ENCODE measurements at places on chromosomes 2 and 18.
A peak's percentile ranks its signal among the peaks of the same experiment; 100 is the strongest.

GRCh38 chr2:172108587-172108930, 5.9 kb upstream of the DLX2 start:
- DNase-seq = no peak

DNA sequence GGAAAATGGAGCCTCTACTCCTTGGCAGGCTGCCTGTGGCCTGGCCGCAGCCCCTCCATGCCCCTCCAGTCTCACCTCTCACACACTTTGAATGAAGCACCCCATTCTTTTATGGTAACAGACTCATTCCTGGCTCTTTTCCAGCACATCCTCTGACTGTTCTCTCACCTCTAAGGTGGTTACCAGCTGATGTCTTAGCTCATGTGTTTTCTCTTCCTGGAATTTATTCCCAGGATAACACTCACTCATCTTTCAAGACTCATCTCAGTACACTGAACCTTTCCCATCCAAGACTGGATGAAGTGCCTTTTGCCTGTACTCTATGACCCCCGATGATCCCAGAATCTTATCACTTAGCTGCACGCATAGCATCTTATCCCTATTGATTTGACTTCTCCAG, 50.6 kb downstream of the SLC9A4 start:
- no peak for DNase-seq

GRCh38 chr2:146366276-146366675, 1478.6 kb upstream of the ACVR2A start:
- DNase-seq = no peak

GRCh38 chr2:241818229-241818942, 9.4 kb downstream of the NEU4 start:
- no peak for DNase-seq

DNA sequence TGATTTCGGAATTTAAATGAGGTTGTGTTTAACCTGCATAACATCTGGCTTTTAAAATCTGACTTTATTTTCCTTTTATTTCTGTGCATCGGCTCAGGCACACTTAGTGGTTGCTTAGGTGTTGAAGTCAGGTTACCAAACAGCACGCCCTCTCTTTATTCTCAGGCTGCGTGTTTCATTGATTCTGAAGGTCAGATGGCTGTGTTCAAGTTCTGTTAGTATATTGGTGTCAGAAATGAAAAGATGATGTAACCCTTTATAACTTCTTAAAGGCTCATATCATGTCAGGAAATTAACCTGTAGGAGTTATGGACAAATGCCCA, 246.5 kb downstream of the LDLRAD4 start:
- no peak for DNase-seq

GRCh38 chr2:144071461-144071860, 448.5 kb downstream of the ZEB2 start:
- peak; percentile 68 for DNase-seq

- DNase-seq = peak; percentile 99
These were observed 3.2 kb upstream of the SH3RF3 start for GRCh38 chr2:109125593-109126500.

DNA sequence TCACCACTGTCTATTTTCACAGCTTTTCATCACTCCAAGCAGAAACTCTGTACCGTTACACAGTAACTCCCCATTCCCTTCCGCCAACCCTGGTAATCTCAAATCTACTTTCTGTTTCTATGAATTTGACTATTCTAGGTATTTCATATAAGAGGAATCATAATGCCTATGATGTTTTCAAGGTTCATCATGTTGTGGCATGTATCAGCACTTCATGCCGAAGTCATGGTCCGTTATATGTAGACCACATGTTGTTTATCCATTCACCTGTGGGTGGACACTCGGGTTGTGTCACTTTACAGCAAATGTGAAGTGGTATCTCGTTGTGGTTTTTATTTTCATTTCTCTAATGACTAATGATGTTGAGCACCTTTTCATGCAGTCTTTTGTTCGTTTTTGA, 21.6 kb downstream of the CPSF3 start:
- no peak for DNase-seq

DNA sequence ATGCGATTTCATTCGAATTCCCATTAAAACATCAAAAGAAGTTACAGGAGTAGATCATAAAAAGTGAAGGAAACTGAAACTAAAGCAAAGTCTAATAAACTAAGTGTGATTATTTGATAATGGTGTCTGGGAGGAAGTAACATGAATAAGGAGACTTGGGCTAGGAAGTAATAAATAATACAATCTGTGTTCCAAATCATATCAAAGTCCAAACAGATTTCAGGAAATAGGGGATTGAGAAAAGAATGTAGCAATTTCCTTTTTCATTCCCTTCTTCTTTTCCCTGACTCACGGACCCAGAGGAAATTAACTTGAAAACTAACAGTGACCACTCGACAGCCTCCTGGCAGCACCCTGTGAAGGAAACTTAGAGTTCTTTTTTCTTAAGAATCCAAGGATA, 758.4 kb upstream of the GCFC2 start:
- no peak for DNase-seq

DNA sequence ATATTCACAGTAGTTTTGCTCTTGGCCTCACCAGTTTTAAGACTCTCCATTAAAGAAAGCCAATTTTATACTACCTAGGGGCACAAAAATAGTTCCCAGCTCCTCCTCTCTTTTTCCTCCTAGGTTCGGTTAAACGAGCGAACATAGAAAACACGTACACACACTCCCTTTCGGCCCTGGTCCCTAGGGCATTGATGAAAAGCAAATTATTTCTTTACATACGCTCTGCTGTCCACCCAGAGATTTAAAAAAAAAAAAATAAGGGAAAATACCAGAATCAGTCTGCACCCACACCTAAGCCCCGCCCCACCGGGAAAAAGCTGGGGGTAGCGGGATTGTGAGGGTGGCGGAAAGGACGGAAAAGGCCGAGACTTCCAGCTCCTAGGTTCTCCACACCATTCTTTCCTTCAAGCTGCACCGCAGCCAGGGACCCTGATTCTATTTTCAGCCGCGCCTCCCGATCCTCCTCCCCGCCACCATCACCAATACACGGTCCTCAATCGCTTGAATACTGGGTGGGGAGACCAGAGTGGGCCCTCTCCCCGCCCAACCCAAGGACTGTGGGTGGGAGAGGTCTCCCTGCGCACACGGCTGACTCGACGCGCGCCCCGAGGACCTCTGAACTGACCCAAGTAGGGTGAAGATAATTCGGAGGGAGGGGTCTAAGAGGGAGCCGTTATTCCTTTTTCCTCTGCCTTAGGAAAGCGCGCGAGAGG, 769 bp downstream of the ATF2 start:
- DNase-seq = peak; percentile 39

DNA sequence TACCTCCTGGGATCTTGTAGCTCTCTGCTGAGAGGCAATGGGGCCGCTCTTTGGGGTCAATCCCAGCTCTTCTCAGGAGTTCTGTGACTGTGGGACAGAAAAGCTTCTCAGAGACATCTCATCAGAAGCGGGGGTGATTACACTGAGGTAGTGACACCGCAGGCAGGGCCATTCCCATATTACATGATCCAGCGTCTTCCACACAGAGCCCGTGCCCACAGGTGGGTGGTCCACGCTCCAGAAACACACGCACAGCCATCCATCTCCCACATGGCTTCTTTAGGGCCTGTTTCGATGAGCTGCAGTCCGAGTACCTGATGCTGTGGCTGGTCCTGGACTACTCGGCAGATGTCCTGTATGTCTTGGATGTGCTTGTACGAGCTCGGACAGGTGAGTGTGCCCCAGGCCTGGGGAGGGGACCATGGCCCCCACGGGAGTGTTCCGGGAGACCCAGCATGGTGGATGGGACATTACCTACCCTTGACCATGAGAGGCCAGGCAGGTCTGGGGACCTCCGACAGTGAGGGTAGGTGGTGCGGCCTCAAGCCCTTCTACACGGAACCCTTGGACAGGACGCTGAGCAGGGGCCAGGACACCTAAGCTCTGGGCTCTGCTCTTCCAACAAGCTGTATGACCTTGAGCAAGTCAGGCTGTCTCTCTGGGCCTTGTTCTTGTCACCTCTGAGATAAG, 45.5 kb downstream of the CNGA3 start:
- no peak for DNase-seq

GRCh38 chr2:144834998-144835633, 315.2 kb upstream of the ZEB2 start:
- peak; percentile 50 for DNase-seq

DNA sequence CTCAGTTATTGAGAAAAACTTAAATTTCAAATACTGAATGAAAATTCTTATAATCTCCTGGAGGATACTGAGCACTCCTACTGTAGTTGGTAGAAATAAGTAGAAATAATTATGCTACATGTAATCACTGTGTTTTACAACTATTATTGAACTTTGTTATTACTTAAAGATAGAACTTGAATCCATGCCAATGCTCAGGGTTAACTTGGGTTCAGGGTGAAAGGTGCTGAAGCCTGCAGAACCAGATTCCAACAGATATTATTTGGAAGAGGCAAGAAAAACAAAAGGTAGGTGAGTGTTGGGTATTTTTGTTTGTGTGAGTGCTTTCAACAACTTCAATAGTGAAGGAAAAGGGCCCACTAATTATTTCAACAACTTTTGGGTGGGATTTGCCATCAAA, 10.4 kb downstream of the IDH1 start:
- no peak for DNase-seq

GRCh38 chr2:194917519-194917918, 739.5 kb upstream of the SLC39A10 start:
- no peak for DNase-seq

DNA sequence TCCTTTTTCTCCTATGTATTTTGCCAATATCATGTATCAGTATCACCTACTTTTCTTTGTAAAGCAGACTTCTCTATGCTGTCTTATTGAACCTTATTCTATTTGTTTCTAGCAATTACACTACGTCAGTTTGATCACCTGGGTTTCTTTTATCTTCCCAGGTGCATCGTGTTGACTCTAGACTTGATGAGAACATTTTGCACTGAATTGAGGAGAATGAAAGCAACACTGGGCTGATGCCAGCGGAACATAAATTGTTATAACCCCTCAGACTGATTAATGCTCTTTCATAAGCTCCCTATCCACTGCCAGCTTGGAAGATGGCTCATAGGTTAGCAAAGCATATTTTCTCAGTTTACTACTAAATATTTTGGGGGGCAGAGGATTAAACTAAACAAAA, 140.6 kb downstream of the EPHA4 start:
- no peak for DNase-seq

- DNase-seq = no peak
These were observed 26.1 kb downstream of the MPHOSPH10 start for GRCh38 chr2:71156573-71156972.

DNA sequence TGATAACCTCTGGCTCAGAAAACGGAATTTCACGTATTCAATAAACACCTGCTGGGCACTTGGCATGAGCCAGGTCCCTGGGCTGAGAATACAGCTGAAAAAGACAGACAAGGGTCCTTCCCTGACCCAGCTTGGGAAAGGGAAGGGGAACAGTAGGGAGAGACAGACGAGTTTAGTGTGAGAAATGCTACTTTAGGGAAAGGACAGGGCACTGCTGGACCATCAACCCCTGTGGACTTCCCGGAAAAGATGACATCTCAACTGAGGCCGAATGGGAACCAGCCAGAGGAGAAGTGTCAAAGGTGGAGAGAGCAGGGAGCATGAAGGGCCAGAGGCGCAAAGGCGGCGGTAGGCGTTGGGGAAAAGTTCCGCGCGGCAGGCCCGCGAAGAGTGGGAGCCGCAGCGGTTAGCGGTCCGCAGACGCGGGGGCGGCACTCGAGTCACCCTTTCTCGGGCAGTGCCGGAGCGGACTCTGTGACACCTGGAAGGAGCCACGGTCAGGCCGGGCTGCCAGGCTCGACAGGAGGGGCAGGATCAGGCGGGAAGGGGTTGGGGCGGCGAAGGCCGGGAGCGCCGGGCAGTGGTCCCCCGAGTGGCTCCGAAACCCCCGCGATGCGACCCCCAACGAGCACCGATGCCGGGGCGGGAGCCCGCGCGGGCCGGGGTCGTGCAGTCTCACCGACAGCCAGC, 519 bp downstream of the TEX261 start:
- DNase-seq = no peak

DNA sequence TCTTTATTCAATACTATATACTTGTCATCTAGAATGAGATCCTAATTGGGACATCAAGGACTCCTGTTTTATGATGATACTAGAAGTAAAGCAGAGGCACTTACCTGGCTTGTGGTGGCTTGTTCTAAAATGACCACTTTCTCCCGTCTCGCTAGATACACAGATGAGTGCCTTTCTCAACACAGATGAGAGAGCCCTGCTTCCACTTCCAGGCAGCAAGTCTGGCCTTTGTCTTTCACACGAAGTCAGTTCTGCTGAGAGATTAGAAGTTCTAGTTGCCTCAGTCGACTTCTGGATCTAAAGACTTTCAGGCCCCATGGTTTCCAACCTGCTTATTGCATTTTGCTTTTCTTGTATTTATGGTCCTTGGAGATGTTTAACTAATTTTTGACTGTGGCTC, 70.3 kb downstream of the PPP1R1C start:
- no peak for DNase-seq

DNA sequence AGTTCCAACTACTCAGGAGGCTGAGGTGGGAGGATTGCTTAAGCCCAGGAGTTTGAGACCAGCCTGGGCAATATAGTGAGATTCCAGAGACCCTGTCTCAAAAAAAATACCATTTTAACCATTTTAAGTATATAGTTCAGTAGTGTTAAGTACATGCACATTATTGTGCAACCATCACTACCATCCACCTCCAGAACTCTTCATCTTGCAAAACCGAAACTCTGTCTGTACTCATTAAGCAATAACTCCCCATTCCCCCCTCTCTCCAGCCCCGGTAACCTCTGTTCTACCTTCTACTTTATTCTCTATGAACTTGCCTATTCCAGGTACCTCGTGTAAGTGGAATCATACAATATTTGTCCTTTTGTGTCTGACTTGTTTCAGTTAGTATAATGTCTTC, 86.4 kb downstream of the GFPT1 start:
- no peak for DNase-seq

GRCh38 chr2:110100480-110100879, 15.1 kb downstream of the MALL start:
- DNase-seq = no peak

DNA sequence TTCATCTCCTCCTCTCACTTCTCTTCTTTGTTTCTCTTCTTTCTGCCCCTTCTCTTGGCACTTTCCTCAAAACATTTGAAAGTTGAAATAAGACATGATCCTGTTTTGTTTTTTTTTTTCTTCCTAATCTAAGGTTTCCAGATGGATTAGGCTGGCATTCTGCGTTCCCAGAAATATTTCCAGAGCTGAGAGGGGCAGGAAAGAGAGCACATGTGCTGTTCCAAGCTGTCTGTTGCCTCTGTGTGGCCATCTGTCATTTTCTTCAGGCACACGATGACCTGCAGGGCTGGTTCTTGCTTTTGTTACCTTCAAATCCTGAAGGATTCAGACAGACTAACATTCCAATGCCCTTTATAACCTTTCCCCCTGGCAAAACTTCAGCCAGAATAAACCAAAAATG, 142.9 kb downstream of the RNF144A start:
- no peak for DNase-seq

DNA sequence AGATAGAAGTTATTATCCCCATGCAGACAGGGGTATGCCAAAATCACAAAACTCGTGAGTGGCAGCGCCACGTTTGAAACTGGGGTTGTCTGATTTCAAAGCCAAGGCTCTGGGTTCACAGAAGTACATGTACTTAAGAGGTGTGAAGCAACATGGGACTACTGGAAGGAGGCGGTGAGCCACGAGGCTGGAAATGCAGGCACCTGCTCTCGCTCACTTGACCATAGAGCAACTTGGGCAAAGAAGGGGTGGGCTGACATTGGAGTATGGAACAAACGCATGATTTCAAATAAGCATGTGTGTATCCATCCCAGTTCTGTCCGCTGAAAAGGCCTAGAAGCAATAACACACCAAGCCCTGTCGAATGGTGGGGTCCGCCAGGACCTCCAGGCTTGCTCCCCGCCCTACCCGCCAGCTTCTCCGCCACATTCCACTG, 593 bp upstream of the ACTR2 start:
- DNase-seq = peak; percentile 13

- DNase-seq = no peak
These were observed 802.0 kb downstream of the DCC start for GRCh38 chr18:53142005-53142404.

Data from HCEC 1CT (cell line).